ENCODE measurements at places on chromosomes 1 and 21.

- peak; percentile 12 for DNase-seq
Observed at GRCh38 chr21:25638660-25639550, at the start of gene JAM2. Gene JAM2, plus strand, starts transcription at chr21:25639258. Its CDS starts 564 bp downstream, at chr21:25639822.

- DNase-seq = no peak
Observed at GRCh38 chr1:89980605-89981004, 14.3 kb upstream of the ZNF326 start.

GRCh38 chr1:203172184-203173010, 3.2 kb downstream of the MYBPH start:
- no peak for DNase-seq

GRCh38 chr1:219476716-219477115, 136.2 kb downstream of the ZC3H11B start:
- DNase-seq = no peak

DNA sequence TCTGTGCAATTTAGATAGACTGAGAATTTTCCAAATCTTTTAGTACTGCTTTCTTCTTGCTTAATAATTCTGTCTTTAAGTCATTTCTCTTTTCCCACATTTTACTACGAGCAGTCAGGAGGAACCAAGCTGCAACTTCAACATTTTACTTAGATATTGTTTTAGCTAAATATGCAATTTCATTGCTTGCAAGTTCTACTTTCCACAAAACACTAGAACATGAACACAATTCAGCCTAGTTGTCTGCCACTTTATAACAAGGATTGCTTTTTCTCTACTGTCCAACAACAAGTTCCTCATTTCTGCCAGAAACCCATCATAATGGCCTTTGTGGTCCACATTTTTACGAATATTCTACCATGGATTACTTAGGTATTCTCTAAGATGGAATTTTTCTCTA, 36.6 kb downstream of the SORT1 start:
- no peak for DNase-seq

DNA sequence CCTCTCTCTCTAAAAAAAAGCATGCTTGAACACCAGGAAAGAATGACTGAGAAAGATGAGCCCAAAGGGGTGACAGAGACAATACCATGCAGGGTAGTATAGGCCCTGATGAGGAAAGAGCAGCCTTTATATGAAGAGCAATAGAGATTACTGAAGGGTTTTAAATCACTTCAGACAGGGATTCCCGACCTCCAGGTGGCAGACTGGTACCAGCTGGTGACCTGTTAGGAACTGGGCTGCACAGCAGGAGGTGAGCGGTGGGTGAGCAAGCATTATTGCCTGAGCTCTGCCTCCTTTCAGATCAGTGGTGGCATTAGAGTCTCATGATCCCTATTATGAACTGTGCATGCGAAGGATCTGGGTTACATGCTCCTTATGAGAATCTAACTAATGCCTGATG, 30.8 kb upstream of the GTF2B start:
- no peak for DNase-seq

- DNase-seq = peak; percentile 75
Observed at GRCh38 chr1:24150234-24151174, 7.6 kb upstream of the IL22RA1 start.

- no peak for DNase-seq
Observed at GRCh38 chr1:36089393-36090121, 865 bp downstream of the ADPRS start.

GRCh38 chr1:205250699-205251098, 23.0 kb downstream of the TMCC2 start:
- no peak for DNase-seq

Measured in T-helper 2 cell (primary cell).